ENCODE measurements at places on chromosomes 2 and 18.

DNA sequence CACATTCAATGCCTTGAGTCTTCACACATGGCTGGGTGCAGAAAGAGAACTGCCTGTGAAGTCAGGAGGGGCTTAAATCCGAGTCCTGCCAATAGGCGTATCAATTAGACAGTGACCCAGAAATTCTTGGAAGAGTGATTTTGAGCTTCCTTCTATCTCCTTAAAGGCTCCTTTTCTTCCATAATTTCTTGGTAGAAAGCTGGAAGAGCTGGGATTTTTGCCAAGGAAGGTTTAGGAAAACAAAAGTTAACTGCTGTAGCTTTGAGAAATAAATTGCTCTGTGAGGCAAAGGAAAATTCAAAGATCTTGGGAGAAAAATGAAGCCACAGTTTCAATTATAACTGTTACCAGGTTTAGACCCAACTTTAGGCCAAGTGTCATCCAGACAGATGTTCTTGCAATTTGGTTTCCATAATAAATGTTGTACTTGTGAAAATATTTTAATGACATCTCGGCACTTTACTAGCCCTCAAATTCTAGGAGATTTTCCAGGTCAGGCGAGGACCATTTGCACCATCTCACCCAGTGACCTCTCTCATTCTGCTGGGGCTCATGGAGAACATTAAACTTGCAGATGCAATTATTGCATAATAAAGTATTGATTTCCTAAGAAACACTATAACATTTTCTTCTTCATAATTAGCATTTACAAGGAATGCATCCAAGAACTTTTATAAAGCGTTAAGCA, 329.7 kb upstream of the MEIS1 start:
- no peak for DNase-seq

DNA sequence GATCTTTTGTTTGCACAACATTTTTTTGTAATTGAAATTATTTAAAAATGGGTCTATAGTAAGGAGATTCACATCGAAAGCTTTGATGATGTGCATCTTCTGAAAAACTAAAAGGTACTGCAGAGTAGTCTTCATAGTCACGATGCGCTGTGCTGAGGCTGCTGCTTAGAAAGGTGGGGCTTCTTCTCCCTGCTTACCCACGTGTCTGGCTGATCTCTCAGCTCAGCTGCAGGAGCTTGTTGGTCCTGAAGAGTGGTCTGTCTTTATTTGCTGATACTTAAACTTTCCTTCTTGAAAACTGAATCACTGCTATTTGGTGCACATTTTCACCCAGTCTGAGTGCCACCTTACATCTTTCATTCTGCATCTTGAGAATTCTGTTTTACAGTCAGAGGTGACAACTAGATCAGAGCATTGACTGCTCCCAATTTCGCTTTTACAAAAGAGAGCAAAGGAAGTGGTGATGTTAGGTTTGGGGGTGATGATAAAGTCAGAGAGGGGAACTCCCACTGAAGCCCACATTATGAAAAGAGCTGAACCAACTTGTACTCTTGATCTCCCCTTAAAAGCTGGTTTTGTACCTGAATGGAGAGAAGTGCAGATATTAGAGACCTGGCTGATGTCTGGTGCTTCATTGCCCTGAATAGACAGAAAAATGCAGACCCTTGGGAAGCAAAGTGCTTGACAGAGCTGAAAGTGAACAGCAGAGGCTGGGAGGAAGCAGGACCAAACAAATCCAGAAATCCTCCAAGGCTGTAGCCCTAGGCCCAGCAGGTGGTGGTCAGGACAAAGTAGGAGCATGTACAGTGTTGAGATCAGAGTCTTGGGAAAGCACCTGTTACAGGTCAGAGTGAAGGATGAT, 984.5 kb downstream of the TSN start:
- DNase-seq: no peak

- no peak for DNase-seq
These were observed 58.7 kb downstream of the L3MBTL4 start for GRCh38 chr18:6355789-6356589.

GRCh38 chr2:13481201-13481600, 764.5 kb downstream of the TRIB2 start:
- DNase-seq: no peak

- DNase-seq: no peak
These were observed at the start of gene HAAO for GRCh38 chr2:42792583-42793333. Gene HAAO, minus strand, starts transcription at chr2:42792583. Its CDS starts 47 bp downstream, at chr2:42792536.

DNA sequence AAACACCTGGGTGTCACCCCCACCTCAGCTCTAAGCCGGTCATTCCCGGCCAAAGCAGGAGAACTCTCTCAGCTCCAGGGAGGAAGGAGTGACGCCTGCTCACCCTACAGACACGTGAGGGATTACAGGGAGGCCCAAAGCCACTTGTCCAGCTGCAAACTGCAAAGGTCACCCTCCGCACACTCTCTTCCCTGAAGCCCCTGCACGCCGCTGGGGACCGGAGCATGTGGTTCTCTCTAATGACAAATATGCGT, 108.0 kb upstream of the ID2 start:
- DNase-seq: no peak

DNA sequence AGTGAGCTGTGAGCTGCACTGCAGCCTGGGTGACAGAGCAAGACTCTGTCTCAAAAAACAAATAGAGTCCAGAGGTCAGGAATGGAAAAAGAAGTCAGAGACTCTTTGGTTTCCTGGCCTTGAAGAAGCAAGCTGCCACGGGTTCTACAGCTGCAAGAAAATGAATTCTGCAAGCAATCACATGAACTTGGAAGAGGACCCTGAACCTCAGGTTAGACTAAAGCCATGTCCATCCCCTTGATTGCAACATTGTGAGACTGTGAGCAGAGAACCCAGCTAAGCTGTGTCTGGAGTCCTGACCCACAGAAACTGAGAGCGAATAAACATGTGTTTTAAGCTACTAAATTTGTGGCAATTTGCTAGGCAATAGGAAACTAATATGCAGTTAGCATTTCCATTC, 12.9 kb upstream of the MIB1 start:
- no peak for DNase-seq

GRCh38 chr2:61619561-61619960, 81.4 kb upstream of the XPO1 start:
- no peak for DNase-seq

DNA sequence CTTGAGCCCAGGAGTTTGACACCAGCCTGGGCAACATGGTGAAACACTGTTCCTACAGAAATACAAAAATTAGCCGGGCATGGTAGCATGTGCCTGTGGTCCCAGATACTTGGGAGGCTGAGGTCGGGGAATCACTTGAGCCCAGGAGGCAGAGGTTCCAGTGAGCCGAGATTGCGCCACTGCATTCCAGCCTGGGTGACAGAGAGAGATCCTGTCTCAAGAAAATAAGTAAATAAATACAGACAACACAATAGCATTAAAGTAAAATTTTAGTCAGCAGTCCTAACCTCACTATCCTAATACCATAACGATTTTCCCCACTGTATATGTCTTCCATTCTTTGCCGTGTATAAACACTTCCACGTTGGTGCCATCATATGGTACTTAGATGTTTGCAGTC, 83.0 kb upstream of the MBOAT2 start:
- no peak for DNase-seq

GRCh38 chr18:155688-156087, 2.7 kb upstream of the USP14 start:
- no peak for DNase-seq

- DNase-seq: no peak
These were observed 87.6 kb downstream of the NRP2 start for GRCh38 chr2:205769879-205770278.

GRCh38 chr2:27051902-27052645, 606 bp downstream of the AGBL5 start:
- no peak for DNase-seq

- no peak for DNase-seq
These were observed 162.7 kb upstream of the NYAP2 start for GRCh38 chr2:225236769-225237323.

DNA sequence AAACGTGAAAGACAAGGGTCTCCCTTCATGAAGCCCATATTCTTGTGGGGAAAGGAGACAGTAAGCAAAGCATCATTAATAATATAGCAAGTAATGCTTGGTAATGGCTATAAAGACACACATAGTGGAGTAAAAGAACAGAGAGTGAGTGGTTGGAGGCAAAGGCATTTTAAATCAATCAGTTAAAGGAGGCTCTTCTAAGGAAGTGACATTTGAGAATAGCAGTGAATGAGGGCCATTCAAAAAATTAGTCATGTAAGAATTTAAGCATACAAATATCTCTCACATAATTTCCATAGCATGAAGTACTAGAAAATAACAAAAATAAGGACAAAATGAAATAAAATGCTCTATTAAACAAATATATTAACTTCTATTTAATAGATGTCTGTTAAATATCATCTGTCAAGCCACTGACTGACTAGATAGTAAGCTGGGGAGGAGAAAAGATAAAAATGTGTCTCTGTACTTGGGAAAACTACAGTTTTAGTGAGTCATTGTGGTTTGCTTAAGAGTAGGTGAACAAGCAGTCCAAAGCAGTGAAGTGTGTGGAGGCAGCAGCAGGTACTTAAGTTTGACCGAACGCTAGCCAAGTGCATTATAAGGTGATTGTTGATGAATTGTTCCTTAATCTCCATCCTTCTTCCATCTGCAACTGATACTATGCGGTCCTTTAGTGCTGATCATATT, 160.1 kb downstream of the PARD3B start:
- DNase-seq: no peak

DNA sequence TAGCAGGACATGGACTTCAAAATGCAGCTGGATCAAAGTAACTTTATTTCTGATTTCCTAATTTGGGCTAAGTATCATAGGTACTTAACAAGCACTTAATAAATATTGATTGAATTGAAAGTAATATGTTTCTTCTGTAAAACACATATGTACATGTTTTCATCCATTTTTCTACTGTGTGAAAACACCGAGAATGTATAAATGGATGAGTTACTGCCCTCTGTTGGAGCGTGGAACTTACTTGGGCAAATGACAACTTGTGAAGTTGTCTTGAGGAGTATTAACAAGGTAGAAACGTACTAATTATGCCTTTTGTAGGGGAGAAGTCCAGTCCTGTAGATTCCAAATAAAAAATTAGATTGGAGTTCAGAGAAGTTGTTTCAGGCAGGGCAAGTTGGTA, 87.2 kb downstream of the PHLPP1 start:
- DNase-seq: no peak

DNA sequence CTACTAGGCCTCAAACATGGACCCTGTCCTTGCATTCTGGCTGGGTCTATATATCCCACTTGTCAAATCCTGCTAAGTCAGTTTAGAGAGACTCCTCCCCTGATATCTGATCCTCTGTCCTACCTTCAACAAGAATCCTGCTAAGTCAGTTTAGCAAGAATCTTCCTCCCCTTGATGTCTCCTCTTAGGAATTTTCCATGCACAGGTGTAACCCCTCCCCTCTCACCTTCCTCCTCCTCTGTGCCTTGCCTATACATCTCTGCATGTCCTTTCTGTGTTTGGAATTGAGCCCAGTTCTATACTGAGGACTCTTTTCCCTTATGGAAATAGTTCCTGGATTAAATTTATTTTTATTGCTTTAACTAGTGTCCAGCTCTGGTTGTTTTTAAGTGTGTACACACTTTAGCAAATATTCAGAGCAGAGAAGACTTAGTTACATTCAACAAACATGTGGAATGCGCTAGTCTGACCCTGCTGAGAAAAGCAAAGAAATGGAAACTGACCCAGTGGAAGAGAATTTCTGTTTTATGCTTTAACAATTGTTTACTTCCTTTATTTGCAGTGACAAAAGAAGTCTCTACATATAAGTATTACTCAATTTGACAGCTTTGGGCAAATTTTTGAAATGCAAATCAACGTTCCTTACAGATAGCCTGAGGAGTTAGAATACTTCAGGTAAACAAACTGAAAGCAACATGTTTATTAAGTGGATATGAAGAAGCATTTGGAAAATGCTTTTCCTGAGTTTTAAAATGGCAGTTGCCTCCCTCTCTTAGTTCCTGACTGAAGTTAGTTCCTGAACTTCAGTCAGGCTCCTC, 80.6 kb downstream of the RIT2 start:
- no peak for DNase-seq

GRCh38 chr2:23645230-23645808, 260.3 kb downstream of the KLHL29 start:
- DNase-seq: no peak

GRCh38 chr2:37318401-37318800, 6.2 kb downstream of the PRKD3 start:
- DNase-seq: no peak

DNA sequence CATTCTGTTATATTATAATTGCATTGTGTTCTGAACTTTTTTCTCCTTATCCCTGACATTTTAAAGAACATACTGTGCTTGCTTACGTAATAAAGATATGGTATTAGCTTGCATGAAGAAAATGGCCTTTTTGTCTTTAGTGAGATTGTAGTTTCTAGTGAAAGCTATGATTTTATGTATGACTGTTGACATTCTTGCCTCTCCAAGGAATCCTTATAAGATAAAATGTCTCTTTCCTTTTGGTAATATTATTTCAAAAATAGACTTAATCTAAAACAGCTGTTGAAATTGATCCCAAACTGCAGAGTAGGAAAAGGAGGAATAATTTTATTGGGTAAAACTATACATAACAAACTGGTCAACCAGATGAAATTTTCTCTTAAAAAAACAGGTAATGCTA, 40.8 kb upstream of the CCDC102B start:
- no peak for DNase-seq

- DNase-seq: no peak
These were observed 27.5 kb downstream of the CCNT2 start for GRCh38 chr2:134946073-134946472.

GRCh38 chr18:45349019-45349418, 266.3 kb upstream of the SLC14A2 start:
- no peak for DNase-seq

DNA sequence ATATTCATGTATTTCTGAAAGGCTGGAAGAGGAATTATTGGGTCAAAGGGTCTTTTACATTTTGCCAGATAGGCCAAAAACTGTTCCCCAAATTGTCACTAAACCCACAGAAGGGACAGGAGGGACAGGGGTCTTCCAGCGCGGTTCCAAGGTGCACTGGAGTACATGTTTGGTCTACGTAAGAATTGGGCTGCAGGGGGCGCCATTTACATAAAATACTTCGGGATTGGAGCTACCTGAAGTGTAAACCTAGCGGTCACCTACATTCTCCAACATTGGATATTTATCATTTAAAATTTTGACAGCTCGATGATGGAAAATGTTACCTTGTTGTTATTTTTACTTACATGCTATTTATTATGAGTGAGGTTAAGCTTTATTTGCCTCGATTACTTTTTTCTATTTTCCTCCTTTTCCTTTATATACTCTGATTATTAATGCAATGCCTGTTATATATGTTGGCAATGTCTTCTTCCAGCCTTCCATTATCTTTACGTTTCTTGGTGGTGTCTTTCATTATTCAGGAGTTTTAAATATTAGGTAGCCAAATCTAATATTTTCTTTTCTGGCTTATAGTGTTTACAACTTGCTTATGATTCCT, 43.0 kb upstream of the RAB6C start:
- DNase-seq: no peak

DNA sequence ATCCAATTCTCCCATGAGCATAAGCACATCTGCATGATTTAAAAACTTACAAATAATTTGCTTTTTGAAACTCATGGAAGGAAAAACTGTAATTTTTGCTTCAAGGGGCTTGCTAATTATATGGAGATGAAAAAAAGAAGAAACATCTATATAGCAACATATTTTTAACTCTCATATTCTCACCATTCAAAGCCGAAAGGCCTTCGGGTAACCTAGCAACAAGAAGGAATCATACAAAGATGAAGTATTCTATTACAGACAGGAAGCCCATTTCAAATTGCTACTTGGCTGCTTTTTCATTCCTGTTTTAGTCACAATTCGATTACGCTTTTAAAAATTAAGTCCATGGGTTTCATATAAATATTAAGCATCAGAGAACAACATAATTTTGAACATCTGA, 39.2 kb upstream of the RNU4ATAC start:
- no peak for DNase-seq

Measured in head of caudate nucleus (tissue), 42 donors.